A673 (cell line): ENCODE measurements at places on chromosomes 4 and X.

DNA sequence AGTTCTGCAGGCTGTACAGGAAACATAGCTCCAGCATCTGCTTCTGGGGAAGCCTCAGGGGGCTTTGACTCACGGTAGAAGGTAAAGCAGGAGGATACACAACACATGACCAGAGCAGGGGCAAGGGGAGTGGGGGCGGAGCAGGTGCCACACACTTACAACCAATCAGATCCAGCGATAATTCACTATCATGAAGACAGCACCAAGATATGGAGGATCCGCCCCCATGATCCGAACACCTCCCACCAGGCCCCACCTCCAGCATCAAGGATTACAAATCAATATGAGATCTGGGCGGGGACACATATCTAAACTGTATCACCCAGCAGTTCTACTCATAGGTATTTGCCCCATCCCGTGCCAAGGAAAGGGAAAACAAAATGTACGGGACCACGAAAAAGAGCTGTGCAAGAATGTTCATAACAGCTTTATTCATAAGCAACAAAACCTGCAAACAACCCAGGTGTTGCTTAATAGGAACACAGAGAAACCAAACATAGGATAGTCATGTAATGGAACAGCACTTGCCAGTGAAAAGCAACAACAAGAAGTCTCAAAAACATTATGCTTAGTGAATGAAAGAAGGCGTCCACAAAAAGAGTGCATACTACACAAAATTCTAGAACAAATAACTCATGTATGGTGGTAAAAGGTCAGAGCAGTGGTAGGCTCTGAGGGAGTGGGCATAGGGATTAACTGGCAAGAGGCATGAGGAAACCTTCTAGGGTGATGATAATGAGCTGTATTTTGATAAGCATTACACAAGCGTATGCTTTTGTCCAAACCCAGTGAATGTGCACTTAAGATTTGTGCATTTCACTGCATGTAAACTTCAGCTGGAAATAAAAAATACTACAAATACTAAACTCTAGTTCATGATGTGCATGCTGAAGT is 130.9 kb upstream of the FAM9B start:
- no peaks in the 10 kb centered on the region for H3K27me3 ChIP-seq
- H3K36me3 ChIP-seq = no peaks in the 10 kb centered on the region
- no peak overlapping the region for H3K27ac ChIP-seq
- peaks cover 4% of the 10 kb centered on the region for H3K4me1 ChIP-seq

GRCh38 chrX:82038793-82039192 is 836.9 kb downstream of the SH3BGRL start:
- no peak overlapping the region for H3K4me3 ChIP-seq
- DNase-seq = no peak
- no peak overlapping the region for H3K27ac ChIP-seq
- H3K36me3 ChIP-seq = no peaks in the 10 kb centered on the region
- H3K4me1 ChIP-seq = no peaks in the 10 kb centered on the region

DNA sequence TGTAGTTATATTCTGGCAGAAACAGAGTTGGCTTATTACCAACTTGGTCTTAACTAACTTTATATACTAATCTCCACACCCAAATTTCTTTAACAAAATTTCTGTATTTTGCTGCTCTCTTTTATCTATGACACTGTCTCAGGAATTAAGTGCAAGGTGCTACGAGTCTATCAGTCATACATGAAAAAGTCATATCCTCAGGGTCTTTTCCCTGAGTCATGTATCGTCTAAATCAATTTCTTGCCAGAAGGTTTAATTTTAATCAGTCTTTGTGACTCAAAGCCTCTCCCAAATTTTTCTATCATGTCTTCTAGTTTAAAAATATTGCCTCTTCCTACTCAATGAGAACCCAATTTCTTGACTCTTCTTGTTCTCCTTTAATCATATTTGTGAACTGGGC is 1803.6 kb upstream of the PCDH7 start:
- no peak overlapping the region for H3K27ac ChIP-seq
- no peaks in the 10 kb centered on the region for H3K36me3 ChIP-seq
- H3K4me1 ChIP-seq = no peaks in the 10 kb centered on the region
- H3K27me3 ChIP-seq = no peaks in the 10 kb centered on the region
- no peak overlapping the region for H3K4me3 ChIP-seq
- DNase-seq = no peak

GRCh38 chr4:41943506-41943905 is 8.3 kb downstream of the TMEM33 start:
- no peak for DNase-seq
- H3K4me3 ChIP-seq = no peak overlapping the region
- peaks cover 56% of the 10 kb centered on the region for H3K36me3 ChIP-seq

- H3K4me1 ChIP-seq = peaks cover 23% of the 10 kb centered on the region
- H3K27ac ChIP-seq = no peak overlapping the region
- DNase-seq = peak; percentile 8
- H3K4me3 ChIP-seq = no peak overlapping the region
Measured at GRCh38 chr4:137387924-137388323, 144.4 kb downstream of the PCDH18 start.

DNA sequence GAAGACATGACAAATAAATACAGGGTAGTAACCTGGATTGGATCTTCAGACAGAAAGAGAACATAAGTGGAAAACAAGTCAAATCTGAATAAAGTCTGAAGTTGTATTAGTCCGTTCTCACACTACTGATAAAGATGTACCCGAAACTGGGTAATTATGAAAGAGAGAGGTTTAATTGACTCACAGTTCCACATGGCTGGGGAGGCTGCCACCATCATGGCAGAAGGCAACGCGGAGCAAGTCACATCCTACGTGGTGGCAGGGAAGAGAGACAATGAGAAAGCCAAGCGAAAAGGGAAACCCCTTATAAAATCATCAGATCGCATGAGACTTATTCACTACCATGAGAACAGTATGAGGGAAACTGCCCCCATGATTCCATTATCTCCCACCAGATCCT is 82.8 kb downstream of the USP46 start:
- no peaks in the 10 kb centered on the region for H3K36me3 ChIP-seq
- H3K27ac ChIP-seq = no peak overlapping the region
- no peaks in the 10 kb centered on the region for H3K4me1 ChIP-seq
- no peak overlapping the region for H3K4me3 ChIP-seq

DNA sequence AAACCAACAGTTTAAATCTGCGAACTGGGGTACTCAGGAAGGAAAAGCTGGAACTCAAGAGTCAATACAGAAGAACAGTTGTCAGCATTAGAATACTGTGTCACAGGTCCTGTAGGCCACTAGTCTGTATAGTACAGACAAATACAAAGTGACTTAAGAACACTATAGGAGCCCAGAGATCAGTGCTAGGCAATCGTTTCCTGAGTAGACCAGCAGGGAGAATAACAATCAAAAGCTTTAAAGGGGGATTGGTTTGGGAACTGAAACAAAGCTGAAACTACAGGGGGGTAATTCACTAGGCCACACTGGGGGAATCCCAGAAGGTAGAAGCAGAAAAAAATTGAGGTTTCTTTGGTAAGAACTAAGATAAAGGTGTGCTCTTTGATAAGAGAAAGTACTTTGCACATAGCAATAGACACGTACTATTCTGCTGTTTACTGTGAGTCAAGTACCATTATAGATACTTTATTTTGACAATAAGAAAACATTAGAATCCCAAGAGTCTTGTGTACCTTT is 339.7 kb downstream of the PCDH19 start:
- no peak for DNase-seq
- H3K27ac ChIP-seq = no peak overlapping the region
- no peaks in the 10 kb centered on the region for H3K36me3 ChIP-seq
- no peaks in the 10 kb centered on the region for H3K27me3 ChIP-seq
- no peaks in the 10 kb centered on the region for H3K4me1 ChIP-seq

DNA sequence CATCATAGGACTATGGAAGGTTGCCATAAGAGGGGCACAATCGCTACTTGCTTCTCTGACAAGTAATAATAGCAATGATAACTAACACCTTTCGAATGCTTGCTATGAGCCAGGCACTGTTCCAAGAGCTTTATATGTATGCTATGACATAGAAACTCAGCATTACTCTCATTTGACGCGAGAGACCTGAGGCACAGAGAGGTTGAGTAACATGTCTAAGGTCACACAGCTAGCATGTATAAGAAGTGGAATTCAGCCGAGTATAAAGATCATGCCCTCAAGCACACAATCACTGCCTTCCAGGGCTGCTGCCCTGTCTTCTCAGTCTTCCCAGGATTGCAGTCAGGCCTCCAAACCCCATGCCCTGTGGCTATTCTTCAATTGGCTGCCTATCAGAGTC is 19.5 kb downstream of the PJA1 start:
- H3K36me3 ChIP-seq = no peaks in the 10 kb centered on the region
- H3K4me3 ChIP-seq = no peak overlapping the region
- no peaks in the 10 kb centered on the region for H3K4me1 ChIP-seq
- H3K27ac ChIP-seq = no peak overlapping the region

GRCh38 chr4:153345012-153345981 is 809 bp downstream of the MND1 start:
- peaks cover 46% of the 10 kb centered on the region for H3K4me1 ChIP-seq
- no peaks in the 10 kb centered on the region for H3K27me3 ChIP-seq
- no peaks in the 10 kb centered on the region for H3K36me3 ChIP-seq
- peak; percentile 80 for DNase-seq

GRCh38 chr4:152778656-152779512 is 646 bp downstream of the TIGD4 start:
- H3K4me1 ChIP-seq = peaks cover 12% of the 10 kb centered on the region
- H3K27ac ChIP-seq = peak overlapping the region; percentile 69
- H3K27me3 ChIP-seq = no peaks in the 10 kb centered on the region
- peak; percentile 8 for DNase-seq
- no peaks in the 10 kb centered on the region for H3K36me3 ChIP-seq

DNA sequence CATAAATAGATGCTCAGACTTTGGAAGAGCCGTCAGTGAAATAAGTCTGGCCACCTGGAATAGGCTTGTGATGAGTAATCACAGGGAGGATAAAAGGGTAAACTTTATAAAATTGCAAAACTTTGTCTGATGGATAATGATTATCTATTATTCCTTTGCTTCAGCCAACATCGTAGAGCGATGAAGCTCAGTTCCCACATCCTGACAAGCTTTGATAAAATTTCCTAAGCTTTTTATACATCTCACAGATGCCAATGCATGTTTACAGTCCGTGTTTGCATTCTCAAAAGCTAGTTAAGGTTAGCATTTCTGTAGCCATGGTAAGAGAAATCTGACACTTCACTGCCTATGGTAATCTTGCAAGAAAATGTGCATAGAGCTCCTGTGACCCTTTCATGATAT is 15.4 kb upstream of the UGDH start:
- H3K4me1 ChIP-seq = no peaks in the 10 kb centered on the region
- H3K36me3 ChIP-seq = no peaks in the 10 kb centered on the region
- no peak overlapping the region for H3K4me3 ChIP-seq
- no peak for DNase-seq
- no peaks in the 10 kb centered on the region for H3K27me3 ChIP-seq

- peaks cover 17% of the 10 kb centered on the region for H3K27me3 ChIP-seq
- H3K4me1 ChIP-seq = no peaks in the 10 kb centered on the region
- no peak overlapping the region for H3K4me3 ChIP-seq
- no peak for DNase-seq
- no peaks in the 10 kb centered on the region for H3K36me3 ChIP-seq
Measured at GRCh38 chrX:103783971-103784370, 7.3 kb downstream of the PLP1 start.

DNA sequence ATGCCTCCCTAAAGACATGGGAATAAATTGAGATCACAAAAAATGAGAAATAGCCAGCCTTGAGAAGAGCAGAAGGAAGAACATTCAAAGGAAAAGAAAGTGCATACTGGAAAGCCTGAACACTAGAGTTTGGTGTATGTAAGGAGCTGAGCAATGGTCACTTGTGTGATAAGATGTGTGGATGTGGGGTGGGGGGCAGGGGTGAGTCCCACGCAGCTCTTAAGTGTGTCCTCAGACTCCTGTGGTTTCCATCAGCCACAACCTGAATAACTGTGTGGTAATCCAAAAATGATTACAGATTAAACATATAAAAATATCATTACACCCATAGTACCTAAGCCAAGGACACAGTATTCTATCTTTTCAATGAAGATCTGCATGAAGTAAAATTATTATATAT is 59.9 kb downstream of the ELOVL6 start:
- no peak overlapping the region for H3K27ac ChIP-seq
- H3K27me3 ChIP-seq = no peaks in the 10 kb centered on the region
- H3K4me1 ChIP-seq = no peaks in the 10 kb centered on the region
- DNase-seq = no peak
- H3K4me3 ChIP-seq = no peak overlapping the region
- no peaks in the 10 kb centered on the region for H3K36me3 ChIP-seq
